ENCODE measurements at places on chromosomes 7 and 10.

DNA sequence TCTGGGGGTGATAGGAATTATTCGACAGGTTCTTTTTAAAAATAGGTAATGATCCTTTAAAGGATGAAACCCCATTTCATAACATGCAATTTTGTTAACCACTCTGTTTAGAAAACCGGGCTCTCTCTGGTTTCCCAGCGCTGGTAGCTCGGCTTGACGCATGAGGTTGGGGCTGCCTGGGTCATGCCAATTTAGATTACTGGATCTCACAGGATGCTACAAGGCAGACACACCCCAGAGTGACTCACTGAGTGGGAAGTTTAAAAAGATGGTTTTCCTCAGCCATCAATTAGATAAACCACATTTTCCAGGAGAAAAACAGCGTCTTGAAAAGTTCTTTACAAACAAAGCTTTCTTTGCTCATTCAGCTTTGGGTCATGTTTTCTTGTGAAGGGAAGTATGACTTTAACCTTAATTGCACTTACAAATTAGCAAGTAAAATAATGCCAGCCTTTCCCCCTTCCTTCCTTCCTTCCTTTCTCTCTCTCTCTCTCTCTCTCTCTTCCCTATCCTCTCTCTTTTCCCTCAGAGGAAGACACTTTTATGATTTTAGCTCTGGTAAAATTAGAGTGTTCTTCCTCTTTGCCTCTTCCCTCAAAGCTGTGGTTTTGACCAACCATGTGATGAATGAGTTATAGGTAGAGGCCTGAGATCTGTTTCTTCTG is 99.8 kb downstream of the EPDR1 start:
- no peak for DNase-seq

DNA sequence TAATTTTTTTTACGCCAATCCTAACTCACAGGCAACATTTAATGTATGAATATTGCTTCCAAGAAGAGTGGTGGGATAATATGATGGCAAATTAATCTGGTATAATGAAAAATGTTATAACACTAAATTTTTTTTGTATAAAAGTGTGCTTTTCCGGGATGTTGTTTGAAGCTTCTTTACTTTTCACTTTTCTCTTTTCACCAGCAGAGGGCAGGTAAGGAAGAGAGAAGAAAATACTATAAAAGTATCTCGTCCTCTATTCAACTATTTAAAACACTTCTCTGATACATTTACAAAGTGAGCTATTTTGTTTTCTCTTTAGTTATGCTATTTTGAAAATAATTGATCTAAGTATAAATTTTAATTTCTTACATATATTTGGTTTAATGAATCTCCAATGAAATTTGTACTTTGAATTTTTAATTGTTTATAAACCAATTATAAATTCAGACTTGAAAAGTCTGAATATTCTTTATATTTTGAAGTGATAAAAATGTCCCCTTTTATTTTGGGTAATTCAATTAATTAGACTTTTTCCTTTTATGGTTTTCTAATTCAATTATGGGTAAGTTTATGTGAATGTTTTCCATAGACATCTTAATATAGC is 20.7 kb upstream of the CFTR start:
- DNase-seq = no peak

DNA sequence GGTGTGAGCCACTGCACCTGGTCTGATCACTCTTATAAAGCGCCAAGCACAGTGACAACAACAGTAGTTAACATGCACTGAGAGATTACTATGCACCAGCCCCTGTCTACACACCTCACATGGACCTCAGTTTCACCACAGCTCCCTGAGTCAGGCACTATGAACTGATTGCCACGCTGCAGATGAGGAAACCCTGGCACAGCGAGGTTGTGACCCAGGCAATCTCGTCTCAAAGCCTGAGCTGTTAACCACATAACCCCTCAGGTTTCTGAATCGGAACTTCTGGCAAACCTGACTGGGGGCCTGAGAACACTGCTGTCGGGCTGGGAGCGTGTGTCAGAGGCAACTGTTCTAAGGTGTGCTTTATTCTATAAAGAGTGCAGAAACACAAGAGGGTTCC is 150.8 kb downstream of the RNF216 start:
- DNase-seq = peak; percentile 15

DNA sequence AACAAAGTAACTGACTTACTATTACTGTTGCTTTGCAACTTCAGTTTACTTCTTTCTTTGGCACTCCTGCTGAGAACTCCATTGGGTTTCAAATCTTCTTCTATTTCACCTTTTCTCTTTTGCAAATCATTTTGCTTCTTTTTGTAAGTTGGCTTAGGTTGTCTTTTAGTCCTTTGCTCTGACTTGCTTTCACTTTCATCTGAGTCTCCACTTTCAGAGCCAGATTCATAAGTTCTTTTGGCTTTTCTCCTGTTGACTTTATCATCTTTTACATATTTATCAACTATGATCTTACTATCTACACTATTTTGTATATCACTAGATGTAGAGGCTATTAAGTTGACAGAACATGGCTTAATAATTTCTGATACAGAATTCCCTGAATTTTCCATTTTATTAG is 73.4 kb downstream of the NRBF2 start:
- DNase-seq = no peak

- no peak for DNase-seq
Measured at GRCh38 chr7:80807166-80807900, 111.5 kb downstream of the SEMA3C start.

DNA sequence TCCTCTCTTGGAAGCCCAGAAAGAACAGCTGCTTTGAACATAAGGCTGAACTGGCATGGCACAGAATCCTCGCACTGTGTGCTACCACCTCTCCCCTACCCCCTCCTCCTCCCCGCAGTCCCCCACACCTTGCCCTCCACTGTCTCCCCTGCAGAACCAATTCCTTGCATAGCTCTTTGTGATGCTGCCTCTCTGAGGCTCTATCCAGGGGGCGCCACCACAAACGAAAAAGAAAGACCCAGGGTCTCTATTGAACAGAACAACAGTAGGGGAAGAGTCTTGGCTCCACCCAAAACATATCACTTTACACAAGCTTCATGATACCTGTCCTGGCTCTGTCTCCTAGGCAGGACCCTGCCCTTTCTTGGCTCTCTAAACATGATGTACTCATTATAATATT is 26.2 kb upstream of the EBLN1 start:
- DNase-seq = no peak

DNA sequence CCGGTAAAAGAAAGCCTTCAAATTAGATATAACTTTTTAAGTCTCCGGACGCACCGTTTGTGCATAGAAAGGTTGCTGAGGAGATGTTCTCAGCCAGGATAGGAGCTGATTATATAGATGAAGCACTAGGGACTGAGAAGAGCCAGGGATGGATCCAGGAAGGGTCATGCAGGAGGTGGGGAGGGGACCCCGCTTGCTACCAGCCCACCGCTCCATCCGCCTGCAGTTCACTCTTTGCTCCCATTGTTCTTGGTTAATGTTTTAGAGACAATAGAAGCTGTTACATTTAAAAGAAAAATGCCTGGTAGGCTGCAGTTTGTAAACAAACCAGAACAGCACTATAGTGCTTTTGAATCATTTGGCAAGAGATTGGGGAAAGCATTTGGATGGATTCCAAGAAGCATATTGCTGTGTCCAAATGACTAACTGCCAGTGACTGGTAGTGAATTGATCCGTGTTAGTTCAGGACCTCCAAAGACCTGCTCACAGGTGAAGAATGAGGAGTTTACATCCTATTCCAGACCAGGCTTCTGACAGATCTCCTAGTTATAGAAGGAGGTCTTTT is 175.9 kb upstream of the TAC1 start:
- DNase-seq = no peak
